Activated T-cell treated with anti-CD3 and anti-CD28 coated beads, Interleukin-2, amount 50 U/mL, for 72 hours (primary cell): ENCODE measurements at places on chromosomes 2 and 18.

GRCh38 chr2:209790066-209790728, 18.6 kb downstream of the UNC80 start:
- no peak for DNase-seq

- no peak for DNase-seq
These were observed 46.3 kb downstream of the SH3RF3 start for GRCh38 chr2:109175350-109175678.

GRCh38 chr2:74525717-74526648, at the start of gene DQX1:
Gene DQX1, minus strand, starts transcription at chr2:74526231. Its CDS starts 502 bp downstream, at chr2:74525729.
- no peak for DNase-seq

DNA sequence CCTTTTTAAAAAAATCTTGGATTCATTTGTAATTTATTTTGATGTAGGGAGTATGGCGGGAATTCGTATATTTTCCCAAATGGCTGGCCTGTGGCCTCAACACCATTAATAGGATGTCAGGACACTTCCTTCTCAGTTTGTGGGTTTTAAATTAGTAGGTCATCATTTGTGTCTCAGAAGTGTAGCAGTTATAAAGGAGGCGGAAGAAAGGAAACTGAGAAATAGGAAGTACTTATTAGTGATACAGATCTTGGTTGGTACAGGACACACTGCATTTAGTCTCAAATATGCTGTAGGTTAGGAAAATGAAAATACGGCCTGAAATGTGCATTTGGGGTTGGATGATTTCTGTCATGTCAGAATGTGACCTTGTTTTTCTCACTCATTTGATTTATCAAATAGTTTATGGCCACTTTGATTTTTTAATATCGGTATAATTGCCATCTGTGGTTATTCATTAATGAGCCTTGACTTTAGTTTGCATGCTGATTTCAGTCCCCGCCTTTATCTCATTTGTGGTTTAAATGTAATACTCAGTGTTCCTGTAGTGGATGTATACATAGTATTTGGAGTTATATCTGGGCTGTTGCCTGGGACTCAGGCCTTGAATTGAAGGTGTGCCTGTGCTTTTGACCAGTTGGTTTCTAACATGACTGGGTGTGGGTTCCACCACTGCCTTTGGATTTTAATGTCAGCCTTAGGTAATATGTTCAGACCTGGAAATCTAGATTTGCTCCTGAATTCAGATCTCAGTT, 31.4 kb downstream of the ZCCHC2 start:
- DNase-seq, result no peak

- no peak for DNase-seq
These were observed 121.5 kb downstream of the WDSUB1 start for GRCh38 chr2:159165048-159165447.
